ENCODE measurements at places on chromosomes 4 and X.

DNA sequence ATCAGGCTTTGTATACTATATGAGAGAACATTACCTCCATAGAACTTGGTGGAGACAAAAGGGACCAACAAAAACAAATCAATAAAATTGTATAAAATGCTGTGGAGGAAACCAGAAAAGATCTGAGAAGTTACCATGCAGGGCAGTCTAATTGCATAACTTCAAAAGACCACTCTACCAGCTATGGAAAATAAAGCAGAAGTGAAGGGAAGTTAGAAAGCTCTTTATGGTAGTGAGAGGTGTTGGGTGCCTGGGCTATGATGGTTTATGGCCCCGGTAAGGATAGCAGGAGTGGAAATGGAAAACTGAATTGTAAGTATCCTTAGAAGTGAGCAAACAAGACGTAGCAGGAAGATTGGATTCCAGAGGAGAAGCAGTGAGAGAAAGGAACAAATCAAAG lies 3.1 kb downstream of the TMEM184C start:
- peaks cover 32% of the 10 kb centered on the region for H3K4me1 ChIP-seq
- no peak overlapping the region for H3K27ac ChIP-seq
- H3K27me3 ChIP-seq = no peaks in the 10 kb centered on the region
- DNase-seq = no peak
- peaks cover 24% of the 10 kb centered on the region for H3K36me3 ChIP-seq
- no peak overlapping the region for H3K4me3 ChIP-seq

DNA sequence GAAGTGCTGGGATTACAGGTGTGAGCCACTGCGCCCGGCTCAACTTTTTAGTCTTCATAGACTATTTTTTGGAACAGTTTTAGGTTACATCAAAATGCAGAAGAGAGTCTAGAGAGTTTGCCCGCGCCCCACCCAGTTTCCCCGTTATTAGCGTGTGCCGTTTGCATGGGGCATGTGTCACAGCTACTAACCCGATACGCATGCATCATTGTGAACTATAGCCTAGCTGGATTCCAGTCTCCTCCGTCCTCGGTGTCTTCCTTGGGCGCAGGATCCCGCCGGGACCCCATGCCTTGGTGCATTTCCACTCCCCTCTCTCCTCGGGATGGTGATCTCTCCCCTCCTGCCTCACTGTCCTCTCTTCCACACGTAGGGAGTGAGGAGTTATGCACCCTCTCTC lies 85.5 kb upstream of the ADRA2C start:
- no peak overlapping the region for H3K4me3 ChIP-seq
- H3K4me1 ChIP-seq = no peaks in the 10 kb centered on the region
- H3K36me3 ChIP-seq = no peaks in the 10 kb centered on the region
- no peak overlapping the region for H3K27ac ChIP-seq

DNA sequence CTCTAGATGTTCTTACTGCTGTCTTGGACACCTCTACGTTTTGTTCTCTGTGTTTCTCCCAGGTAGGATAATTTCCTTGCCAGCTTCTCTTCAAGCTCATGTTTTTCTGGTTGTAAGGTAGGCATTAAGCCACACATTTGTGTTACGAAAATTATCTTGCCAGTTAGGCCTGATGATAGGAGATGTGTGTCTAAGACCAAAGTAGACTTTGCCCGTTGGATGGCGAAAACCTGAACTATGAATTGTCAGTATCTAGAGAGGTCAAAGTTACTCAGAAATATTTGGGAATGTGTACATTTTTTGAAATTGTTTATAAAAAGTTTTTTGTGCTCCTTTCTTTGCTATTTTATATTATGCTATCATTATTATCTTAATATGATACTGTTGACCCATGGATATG lies 72.8 kb downstream of the FHIP1A start:
- H3K27ac ChIP-seq = no peak overlapping the region
- H3K36me3 ChIP-seq = no peaks in the 10 kb centered on the region
- DNase-seq = no peak
- H3K4me3 ChIP-seq = no peak overlapping the region
- H3K4me1 ChIP-seq = no peaks in the 10 kb centered on the region
- H3K27me3 ChIP-seq = no peaks in the 10 kb centered on the region

- no peak overlapping the region for H3K4me3 ChIP-seq
- H3K36me3 ChIP-seq = no peaks in the 10 kb centered on the region
- DNase-seq = no peak
- H3K27ac ChIP-seq = no peak overlapping the region
- no peaks in the 10 kb centered on the region for H3K4me1 ChIP-seq
Measured at GRCh38 chr4:84366907-84367306, 132.2 kb downstream of the NKX6-1 start.

DNA sequence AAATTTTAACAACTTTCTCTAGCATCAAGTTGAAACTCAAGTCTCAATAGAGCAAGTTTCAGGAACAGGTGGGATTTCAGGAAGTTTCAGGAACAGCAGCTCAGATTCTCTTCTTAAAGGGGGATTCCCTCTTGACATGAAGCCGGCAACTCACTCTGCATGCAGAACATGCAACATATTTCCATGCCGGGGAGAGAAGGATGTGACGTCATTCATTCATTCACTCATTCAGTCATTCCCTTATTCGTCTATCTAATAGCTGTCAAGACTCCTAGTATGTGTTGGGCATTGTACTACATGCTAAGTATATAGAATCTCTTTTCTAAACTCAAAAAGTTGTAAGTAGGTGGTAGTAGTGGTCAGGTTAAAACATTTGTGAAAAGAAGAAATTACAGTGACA lies 4.8 kb upstream of the FAM9A start:
- no peak overlapping the region for H3K4me3 ChIP-seq
- H3K27ac ChIP-seq = no peak overlapping the region
- DNase-seq = no peak
- no peaks in the 10 kb centered on the region for H3K4me1 ChIP-seq
- H3K27me3 ChIP-seq = no peaks in the 10 kb centered on the region

Data from T-cell (primary cell).